ENCODE measurements at places on chromosomes 11 and 22.

GRCh38 chr11:9732453-9732852 lies 68.6 kb downstream of the SWAP70 start:
- DNase-seq, result no peak

- no peak for DNase-seq
These were observed 1513.3 kb downstream of the FAM181B start for GRCh38 chr11:81220146-81220895.

DNA sequence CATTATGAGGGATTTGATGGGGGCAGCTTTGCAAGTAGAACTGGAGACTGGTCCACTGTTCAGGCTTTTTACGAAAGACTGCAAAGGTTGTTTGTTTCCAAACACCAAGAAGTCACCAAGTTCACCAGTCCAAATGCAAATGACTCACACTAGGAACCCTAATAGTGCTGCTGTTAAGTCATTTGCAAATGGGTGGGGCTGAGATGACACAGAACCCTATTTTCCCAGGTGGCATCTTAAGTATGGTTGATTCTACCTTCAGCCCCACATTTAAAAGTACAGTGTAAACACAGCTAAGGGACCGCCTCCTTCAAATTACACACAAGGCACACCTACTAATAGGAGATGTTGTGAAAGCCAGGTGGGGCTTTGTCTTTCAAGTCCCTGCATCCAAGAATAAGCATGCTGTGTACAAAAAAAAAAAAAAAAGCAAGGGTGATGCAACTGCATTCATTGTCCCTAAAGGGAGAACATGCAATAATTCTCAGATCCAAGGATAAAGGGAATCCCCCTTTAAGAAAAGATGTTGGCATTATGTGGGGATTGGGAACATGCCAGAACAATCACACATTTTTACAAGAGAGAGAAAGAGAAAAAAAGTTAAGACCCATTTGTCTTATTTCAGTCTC lies 27.3 kb downstream of the BDNF start:
- no peak for DNase-seq

GRCh38 chr11:25691959-25692358 lies 640.0 kb upstream of the ANO3 start:
- no peak for DNase-seq

GRCh38 chr22:22977479-22978200 lies 90.0 kb downstream of the IGLL5 start:
- no peak for DNase-seq

- DNase-seq, result no peak
These were observed 86.8 kb downstream of the PTPRJ start for GRCh38 chr11:48066881-48067800.
